ENCODE measurements at places on chromosomes 16 and 17.

DNA sequence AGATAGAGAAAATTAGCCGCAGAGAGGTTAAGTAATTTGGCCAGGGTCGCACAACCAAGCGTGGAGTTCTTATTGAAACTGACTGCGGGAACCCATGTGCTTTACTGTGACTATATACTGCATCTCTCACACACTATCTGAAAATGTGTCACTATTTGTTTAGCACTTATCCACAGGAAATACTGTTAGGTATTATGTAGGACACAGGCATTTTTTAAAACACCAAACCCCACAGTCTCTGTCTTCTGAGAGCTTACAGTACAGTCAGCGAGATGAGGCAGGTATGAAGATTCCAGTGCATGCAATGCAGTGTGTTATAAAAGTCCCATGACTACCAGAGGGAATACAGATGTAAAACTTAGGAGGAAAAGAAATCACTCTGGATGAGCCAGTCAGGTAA is 11.3 kb downstream of the RBL2 start:
- no peak for DNase-seq

DNA sequence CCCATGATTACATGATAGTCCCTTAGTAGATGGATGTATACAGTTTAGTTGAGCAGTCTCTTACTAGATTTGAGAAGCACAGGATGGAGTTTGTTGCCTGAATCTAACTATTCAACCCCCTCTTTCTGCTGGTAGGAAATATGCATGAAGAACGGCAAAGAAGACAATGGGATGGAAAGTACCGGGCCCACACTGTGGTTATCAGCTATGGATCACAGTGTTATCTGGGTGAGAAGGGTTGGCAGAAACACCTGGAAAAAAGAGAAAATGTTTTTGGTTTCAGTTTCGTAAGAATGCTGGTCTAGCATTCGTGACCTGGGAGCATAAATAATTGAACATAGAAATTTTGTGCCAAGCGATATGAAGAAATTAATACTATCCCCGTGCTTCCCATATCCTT is 53.1 kb downstream of the ANKFN1 start:
- DNase-seq: no peak

DNA sequence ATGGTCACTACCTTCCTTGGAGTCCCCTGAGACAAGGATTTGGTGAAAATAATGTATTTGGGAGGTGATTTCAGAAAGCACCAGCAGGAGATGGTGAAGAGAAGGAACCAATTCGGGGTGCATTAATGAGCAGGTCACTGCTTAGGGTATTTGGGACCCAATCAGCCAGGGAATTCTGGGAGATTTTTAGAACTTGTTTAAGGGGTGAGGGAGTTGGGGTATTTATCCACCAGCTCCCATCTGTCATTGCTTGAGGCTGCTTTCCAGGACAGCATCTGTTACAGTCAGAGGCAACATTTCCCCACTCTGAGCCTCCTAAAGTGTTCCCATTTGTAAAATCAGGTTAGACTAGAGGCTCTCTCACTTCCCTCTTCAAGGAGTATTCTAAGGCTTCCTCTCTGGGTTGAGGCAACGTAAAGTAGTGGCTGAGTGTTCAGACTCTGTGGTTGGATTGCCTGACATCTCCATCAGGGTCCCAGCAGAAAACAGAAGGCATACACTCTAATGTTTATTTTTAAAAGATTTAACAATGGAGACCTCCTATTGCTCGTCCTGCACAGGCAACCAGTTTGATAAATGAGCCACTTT is 60.9 kb downstream of the CLEC19A start:
- DNase-seq: no peak

DNA sequence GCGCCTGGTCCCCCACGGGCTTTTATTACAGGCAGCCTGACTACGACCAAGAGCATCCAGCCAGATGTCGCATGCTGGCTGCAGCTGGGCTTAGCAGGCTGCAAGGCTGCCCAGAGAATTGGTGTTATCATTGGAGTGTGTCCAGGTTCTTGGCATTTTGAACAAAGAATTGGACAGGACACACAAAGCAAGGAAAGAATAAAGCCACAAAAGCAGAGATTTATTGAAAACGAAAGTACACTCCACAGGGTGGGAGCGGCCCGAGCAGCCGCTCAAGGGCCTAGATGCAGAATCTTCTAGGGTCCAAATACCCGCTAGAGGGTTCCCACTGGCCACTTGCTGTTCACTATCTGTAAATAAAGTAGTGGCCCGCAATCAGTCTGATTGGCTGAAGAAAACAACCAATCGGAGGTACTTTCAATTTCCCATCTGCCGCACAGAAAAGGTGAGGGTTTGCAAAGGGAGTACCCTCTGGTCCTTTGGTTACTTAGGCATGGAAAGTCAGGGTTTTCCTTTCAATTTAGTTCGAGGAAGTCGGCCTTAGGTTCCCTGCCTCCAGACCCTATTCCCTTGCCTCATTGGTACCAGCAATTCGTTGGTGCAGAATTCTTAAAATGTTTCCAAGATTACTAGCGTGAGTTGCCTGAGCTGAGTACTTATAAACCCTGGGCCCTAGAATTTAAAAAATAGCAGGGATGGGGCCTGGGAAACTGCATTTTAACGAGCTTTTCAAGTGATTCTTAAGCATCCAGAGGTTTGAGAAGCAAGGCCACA is 38.5 kb upstream of the CNEP1R1 start:
- no peak for DNase-seq

DNA sequence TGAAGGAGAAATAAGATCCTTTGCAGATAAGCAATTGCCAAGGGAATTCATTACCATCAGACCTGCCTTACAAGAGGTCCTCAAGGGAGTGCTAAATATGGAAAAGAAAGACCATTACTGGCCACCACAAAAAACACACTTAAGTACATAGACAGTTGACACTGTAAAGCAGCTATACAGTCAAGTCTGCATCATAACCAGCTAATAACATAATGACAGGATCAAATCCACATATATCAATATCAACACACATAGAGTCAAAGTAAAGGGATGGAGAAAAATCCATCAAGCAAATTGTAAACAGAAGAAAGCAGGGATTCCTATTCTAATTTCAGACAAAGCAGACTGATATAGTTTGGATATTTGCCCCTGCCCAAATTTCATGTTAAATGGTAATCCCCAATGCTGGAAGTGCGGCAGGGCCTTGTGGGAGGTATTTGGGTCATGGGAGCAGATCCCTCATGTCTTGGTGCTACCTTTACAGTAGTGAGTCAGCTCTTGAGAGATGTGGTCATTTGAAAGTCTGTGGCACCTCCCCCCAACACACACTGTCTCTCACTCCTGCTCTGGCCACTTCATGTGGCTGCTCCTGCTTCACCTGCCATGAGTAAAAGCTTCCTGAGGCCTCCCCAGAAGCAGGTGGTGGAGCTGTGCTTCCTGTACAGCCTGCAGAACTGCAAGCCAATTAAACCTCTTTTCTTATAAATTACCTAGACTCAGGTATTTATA is 32.8 kb downstream of the TANC2 start:
- no peak for DNase-seq

- no peak for DNase-seq
These were observed 83.2 kb downstream of the SPECC1 start for GRCh38 chr17:20092261-20092867.

DNA sequence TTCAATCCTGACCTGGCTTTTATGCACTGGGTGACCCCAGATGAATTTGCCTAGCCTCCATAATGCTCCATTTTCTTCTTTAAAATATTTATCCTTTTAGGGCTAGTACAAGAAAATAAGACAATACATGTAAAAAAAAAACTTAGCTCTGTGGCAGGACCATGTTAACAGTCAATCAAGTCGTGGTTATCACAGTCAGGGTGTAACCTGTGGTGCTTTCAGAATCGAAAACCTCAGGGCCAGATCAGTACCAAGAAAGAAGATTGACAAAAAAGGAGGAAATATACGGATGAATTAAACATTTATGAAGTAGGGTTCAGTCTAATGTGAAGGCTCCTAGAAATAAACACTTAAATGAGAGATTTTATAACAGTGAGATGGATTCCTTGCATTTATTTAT is 347.2 kb upstream of the MAF start:
- DNase-seq: no peak

DNA sequence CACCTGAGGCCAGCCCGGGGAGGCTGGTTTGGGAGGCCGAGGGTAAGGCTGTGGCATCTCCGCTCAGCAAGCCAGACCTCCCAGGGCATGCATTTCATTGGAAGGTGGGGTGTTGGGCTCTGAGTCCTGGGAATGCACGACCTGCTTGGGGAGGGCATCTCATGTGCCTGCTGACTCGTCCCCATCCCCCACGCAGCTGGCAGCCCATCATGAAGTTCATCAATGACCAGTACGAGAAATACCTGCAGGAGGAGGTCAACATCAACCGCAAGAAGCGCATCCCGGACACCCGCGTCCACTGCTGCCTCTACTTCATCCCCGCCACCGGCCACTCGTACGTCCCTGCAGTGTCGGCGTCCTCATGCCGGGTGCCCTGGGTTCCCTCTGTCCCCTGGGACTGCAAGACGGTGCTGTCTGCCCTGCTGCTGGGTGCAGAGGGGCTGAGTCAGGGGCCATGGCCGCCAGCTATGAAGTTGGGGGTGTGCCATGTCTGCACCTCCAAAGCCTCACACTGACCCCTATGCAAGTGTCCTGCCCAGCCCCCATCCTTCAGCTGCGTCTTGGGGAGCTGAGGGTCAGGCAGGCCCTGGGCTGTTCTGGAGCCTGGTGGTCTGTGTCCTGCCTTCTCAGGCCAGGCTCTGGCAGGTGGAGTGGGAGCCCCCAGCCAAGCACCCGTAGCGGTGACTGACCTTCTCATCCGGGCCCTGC is 347.9 kb downstream of the SEC14L1 start:
- no peak for DNase-seq

- DNase-seq: no peak
These were observed 12.4 kb downstream of the CBLN1 start for GRCh38 chr16:49269201-49269600.

- no peak for DNase-seq
These were observed 7.1 kb upstream of the LGALS3BP start for GRCh38 chr17:78986649-78987328.

DNA sequence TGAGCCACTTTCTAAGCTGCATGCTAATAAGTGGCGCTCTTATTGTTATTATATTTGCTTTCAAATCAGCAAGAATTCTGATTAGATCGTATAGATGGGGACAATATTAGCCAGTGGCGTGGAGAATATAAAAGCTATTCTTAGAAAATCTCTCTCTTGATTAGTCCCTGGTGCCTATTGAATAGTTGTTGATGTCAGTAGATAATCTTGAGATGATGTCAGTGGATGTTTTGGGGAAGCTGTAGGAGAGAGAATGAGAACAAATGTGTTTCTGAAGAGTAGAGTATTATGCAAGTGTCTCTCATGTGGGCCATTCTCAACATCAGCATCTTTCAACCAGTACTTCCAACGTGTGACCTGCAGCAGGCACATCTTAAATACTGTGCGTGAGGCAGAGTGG is 445.7 kb downstream of the GRIN2A start:
- DNase-seq: no peak

DNA sequence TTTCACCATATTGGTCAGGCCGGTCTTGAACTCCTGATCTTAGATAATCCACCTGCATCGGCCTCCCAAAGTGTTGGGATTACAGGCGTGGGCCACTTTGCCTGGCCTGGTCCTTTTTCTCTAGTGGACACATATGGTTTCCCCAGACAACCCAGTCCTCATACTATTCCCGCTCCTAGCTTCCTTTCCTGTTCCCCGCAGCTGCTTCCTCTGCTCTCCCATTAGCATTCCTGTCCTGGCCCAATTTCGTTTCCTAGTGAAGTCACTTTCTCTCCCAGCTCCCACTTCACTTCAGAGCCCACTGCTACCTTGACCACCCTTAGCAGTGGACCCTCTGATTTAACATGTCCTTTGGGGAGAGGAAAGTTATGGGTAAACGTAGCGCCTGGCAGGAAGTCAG is 11.3 kb downstream of the KATNIP start:
- no peak for DNase-seq

DNA sequence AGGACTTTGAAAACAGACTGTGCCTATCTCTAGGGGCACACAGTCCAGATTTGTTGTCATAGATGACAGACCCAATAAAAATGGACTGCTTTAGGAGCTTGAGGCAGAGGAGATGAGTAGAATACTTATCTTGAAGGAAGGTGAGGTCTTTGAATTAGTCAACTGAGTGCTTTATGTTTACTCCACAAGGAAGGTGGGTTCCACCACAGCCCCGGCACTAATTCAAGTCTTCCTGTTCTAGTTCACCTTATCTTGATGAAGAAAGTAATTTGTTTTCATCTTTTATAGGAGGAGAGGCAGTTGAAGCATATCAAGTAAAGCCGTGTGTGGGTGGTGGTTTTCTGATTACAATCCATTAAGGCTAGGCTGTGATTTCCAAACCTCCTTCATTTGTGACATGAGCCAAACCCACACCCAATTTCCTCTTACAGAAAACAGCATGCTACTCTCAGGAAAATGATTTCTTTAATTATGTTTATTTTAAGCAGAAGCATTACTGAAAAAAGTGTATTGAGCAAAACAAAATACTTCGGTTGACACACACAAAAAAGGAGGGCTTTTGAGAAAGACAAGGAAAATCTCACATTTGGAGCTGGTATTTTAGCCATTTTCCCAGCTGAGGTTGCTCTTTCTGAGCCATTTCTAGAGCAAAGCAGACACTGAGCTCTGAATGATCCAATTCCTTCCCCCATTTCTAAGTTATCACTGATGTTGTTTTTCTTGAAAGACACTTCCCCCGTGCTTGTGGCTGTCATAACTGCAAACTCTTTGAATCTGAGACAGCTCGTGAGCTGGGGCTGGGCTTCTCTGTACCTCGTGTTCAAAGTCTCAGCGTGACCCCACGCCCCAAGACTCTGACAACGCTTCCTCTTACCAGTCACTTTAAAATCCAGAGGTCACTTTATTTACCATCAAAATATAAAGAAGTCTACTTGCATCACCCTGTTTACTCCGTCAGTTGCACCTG is 35.4 kb downstream of the CDRT15 start:
- DNase-seq: no peak

- peak; percentile 68 for DNase-seq
These were observed 155.6 kb upstream of the PLCG2 start for GRCh38 chr16:81623365-81624102.

DNA sequence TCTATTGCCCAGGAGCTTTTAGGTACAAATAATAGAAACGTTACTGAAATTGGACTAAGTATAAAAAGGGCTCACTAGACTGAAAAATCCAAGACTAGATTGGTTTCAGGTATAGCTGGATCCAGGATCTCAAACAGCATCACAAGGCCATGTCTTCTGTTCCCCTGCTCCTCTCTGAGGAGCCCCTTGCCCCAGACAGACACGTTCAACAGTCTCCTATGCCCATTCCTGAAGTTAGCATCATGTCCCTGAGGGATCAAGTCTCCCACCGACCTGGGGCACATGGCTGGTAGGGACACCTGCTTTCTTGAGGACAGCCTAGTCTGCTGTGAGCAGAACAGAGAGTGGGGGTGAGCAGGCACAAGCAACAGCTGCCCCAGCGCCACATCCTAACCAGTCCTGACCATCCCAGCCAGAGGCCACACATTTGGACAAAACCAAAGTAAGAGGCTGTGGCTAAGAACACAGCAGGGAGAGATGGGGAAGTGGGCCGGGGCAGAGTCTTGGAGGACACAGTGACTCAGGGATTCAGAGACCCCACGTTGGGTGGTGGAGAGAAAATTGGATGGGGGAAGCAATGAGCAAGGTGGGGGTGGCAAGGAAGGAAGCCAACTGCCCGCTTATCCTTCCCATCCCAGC is 10.5 kb upstream of the MMP2 start:
- no peak for DNase-seq
